Mucosa of gallbladder (tissue), 1 donor: ENCODE measurements at places on chromosomes 5 and 9. TPM values are rescaled to one million over a fixed set of nuclear protein-coding genes. Genes with fewer than 3 reads are reported as not detected.

CLIC3 gene
- 2.2 TPM for total RNA-seq

TJP2 gene
- 116 TPM for total RNA-seq

ROPN1L gene
- total RNA-seq, result 0.26 TPM

NEURL1B gene
- total RNA-seq, result 27.9 TPM

SIT1 gene
- 2.7 TPM for total RNA-seq

DCAF10 gene
- total RNA-seq, result 27.7 TPM

FSD1L gene
- total RNA-seq, result 9.3 TPM

SPRY4 gene
- total RNA-seq, result 17.4 TPM

ARID3C gene
- not detected for total RNA-seq

LMX1B gene
- total RNA-seq, result 0.17 TPM

PCDHGC5 gene
- total RNA-seq, result 2.0 TPM

SPTLC1 gene
- 65.1 TPM for total RNA-seq

ALDOB gene
- 265 TPM for total RNA-seq

MAMDC4 gene
- total RNA-seq, result 38.6 TPM

DBH gene
- total RNA-seq, result 0.06 TPM

FBP1 gene
- total RNA-seq, result 50.5 TPM

FBP2 gene
- not detected for total RNA-seq
